K562 (cell line): ENCODE measurements at places on chromosomes 5 and 9. TPM values are rescaled to one million over a fixed set of nuclear protein-coding genes. Genes with fewer than 3 reads are reported as not detected.

- no peak for DNase-seq
These were observed 8.3 kb upstream of the SUSD3 start for GRCh38 chr9:93050231-93050630.

GRCh38 chr9:135703726-135704125, 1.7 kb downstream of the KCNT1 start:
- no peak for DNase-seq

- DNase-seq = no peak
These were observed 73.6 kb upstream of the ADAMTS16 start for GRCh38 chr5:5066276-5067186.

Gene TAF11L10
- 0.20 TPM in 1 of 2 replicates, not detected in the other for polyA plus RNA-seq

Gene PCDHA12
- not detected in 2 replicates for polyA plus RNA-seq

Gene ESM1
- polyA plus RNA-seq = not detected in 2 replicates
